Adrenal gland (tissue), 19 donors: ENCODE measurements at places on chromosomes 16 and 17. TPM values are rescaled to one million over a fixed set of nuclear protein-coding genes. Genes with fewer than 3 reads are reported as not detected.

Gene CCDC102A
- total RNA-seq, result 12.8 TPM

Gene CD300LB
- 0.28 TPM for total RNA-seq

Gene SLC52A1
- total RNA-seq, result not detected

Gene ZFP3
- 2.9 TPM for total RNA-seq

Gene PIK3R5
- 26.7 TPM for total RNA-seq

Gene KCNH4
- 0.41 TPM for total RNA-seq

Gene BRIP1
- total RNA-seq, result 0.26 TPM

Gene KIF18B
- total RNA-seq, result 1.6 TPM

Gene MEOX1
- total RNA-seq, result 0.34 TPM

- H3K4me3 ChIP-seq, result no peak overlapping the region
- no peaks in the 10 kb centered on the region for H3K36me3 ChIP-seq
- no peaks in the 10 kb centered on the region for H3K4me1 ChIP-seq
- H3K27ac ChIP-seq, result no peak overlapping the region
- no peak for DNase-seq
Measured at GRCh38 chr16:15961571-15962090, 12.2 kb downstream of the ABCC1 start.

GRCh38 chr17:6661464-6661848, 9.9 kb downstream of the C17orf100 start:
- H3K27ac ChIP-seq, result no peak overlapping the region
- DNase-seq, result no peak
- no peaks in the 10 kb centered on the region for H3K27me3 ChIP-seq
- H3K4me1 ChIP-seq, result no peaks in the 10 kb centered on the region

DNA sequence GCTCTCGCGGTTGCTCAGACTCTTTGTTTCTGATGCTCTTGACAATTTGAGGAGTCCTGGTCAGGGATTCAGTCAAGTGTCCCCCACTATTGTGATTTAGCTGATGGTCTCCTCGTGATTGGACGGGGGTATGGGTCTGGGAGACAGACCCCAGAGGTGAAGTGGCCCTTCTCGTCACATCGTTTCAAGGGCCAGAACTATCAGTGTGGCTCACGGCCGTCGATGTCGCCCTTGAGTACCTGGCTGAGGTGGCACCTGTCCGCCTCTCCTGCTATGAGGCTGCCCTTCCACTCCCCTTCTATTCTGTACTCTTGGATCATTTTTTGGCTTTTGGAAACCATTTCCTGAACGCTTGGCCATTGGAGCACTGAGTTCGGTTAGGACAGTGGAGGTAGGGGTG, 7.4 kb upstream of the MEAK7 start:
- no peak overlapping the region for H3K27ac ChIP-seq
- H3K4me1 ChIP-seq, result no peaks in the 10 kb centered on the region
- no peak for DNase-seq
- H3K27me3 ChIP-seq, result no peaks in the 10 kb centered on the region
- H3K4me3 ChIP-seq, result no peak overlapping the region

DNA sequence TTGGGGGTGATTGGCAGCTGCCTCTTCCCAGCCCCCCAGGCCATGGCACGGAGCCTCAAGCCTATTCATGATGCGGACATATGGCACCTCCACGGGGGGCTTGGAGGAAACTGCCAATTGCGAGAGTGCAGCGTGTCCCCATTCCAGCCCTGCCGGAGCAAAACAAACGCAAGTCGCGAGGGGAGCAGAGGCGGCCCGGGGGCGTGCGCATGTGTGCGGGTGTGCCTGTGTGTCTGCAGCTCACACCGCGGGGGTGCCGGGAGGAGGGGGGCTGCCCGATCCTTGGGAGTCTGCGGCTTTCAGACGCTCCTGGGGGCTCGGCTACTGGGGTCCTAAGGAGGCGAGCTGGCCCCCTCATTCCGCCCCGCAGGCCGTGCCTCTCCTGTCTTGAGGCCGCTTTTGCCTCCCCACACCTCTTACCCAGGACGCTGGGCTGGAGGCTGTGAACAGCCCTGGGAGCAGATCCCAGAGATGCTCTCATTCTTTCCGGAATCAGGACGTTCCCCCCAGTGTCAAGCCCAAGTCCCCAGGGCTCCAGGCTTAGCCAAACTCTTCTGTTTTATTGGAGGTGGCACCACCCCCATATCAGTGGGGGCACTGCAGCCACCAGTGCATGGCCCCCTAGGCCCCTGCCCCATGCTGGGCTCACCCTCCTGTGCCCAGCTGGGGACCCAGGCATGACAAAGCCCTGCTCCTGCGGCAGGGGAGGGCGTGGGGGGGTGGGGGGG, 29.1 kb downstream of the ENDOV start:
- H3K27ac ChIP-seq, result no peak overlapping the region
- no peak overlapping the region for H3K4me3 ChIP-seq
- H3K27me3 ChIP-seq, result no peaks in the 10 kb centered on the region
- peaks cover 22% of the 10 kb centered on the region for H3K4me1 ChIP-seq
- no peak for DNase-seq
- H3K36me3 ChIP-seq, result no peaks in the 10 kb centered on the region

DNA sequence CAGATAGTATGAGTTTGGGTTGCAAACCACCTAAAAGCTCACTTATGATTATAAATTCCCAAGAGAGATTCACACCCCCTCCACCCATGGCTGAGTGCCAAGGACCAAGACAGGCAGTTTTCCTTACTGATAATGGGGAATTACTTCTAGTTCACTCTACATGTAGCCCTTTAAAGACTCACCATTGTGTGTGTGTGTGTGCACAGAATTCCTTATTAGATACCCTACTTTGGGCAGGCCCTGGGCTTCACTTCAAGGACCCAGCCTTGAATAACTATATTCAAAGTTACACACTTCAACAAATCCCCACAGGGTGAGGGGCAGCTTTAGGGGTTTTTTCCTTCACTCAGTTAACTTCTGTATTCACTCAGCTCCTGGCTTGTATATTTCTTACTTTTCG, 143.5 kb downstream of the MYO1D start:
- H3K27me3 ChIP-seq, result no peaks in the 10 kb centered on the region
- H3K4me1 ChIP-seq, result no peaks in the 10 kb centered on the region
- no peaks in the 10 kb centered on the region for H3K36me3 ChIP-seq
- H3K27ac ChIP-seq, result no peak overlapping the region

DNA sequence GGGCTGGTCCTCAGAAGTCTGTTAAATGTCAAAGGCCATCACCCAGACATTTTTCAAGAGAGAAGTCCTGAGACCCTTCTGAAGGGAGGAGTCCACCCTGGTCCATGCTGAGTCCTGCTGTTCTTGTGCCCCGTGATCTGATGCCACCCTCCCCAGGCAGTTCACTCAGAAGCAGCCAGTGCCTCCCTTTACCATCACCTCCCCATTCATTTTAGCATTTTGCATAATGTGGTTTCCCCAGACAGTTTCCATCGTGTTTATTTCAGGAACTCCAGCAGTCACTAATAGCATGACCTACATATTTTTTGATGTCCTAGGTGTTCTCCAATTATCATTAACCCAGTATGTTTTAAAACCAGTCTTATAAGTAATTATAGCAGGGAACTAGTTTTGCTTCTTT, 353.0 kb upstream of the CDH5 start:
- H3K36me3 ChIP-seq, result no peaks in the 10 kb centered on the region
- no peaks in the 10 kb centered on the region for H3K4me1 ChIP-seq
- H3K4me3 ChIP-seq, result no peak overlapping the region
- H3K27me3 ChIP-seq, result no peaks in the 10 kb centered on the region
- no peak for DNase-seq

DNA sequence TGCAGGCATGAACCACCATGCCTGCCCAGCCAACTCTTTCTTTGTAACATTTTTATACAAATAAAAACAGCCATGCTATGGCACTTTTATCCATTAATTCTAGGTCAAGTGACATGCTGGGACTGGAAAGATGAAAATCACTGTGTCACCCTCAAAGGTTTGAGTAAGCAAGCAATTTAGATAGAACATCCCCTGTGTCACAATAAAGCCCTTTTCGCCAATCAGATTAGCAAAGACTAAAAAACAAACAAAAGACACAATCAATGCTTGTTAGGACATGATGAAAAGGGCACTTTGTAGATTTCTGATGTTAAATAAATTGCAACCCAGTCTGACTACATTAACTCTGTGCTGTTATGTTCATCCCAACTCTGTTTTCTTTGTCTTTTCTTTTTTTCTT, 26.4 kb downstream of the CHP2 start:
- no peak overlapping the region for H3K4me3 ChIP-seq
- H3K4me1 ChIP-seq, result no peaks in the 10 kb centered on the region
- no peaks in the 10 kb centered on the region for H3K36me3 ChIP-seq
- no peak overlapping the region for H3K27ac ChIP-seq
- peaks cover 11% of the 10 kb centered on the region for H3K27me3 ChIP-seq

- H3K4me1 ChIP-seq, result no peaks in the 10 kb centered on the region
- no peak overlapping the region for H3K27ac ChIP-seq
- no peak for DNase-seq
- H3K36me3 ChIP-seq, result no peaks in the 10 kb centered on the region
- H3K27me3 ChIP-seq, result no peaks in the 10 kb centered on the region
Measured at GRCh38 chr17:55341432-55341831, 76.7 kb downstream of the HLF start.

GRCh38 chr17:81484195-81484979, 28.2 kb downstream of the ACTG1 start:
- no peak overlapping the region for H3K27ac ChIP-seq
- H3K36me3 ChIP-seq, result no peaks in the 10 kb centered on the region
- DNase-seq, result peak; percentile 87
- peak overlapping the region; percentile 15 for H3K4me3 ChIP-seq

DNA sequence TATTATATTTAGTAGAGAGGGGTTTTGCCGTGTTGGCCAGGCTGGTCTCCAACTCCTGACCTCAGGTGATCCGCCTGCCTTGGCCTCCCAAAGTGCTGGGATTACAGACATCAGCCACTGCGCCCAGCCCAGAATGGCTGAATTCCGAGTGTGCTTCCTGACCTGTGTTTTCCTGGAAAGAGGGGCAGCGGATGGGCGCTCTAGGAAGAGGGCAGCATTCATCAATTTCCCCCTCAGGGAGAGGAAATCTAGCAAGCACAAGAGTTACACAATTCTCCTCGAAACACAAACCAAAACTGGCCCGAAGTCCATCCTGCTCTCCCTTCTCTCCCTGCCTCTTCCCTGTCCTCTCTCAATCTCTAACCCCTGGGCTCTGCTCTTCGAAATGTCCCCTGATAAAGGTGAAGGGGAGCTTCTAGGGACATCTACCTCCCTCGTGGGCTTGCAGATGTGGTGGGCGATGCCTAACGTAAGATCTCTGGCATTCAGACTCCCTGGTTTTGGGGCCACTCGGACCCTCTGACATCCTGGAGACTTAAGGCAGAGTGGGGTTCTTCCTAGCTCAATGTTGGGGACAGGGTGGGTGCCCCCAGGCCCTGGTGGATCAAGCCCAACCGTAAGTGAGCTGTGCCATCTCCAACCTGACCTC, 1.0 kb downstream of the IL27 start:
- no peak for DNase-seq
- H3K36me3 ChIP-seq, result no peaks in the 10 kb centered on the region
- no peak overlapping the region for H3K27ac ChIP-seq

- H3K4me3 ChIP-seq, result no peak overlapping the region
- peak; percentile 35 for DNase-seq
- no peaks in the 10 kb centered on the region for H3K4me1 ChIP-seq
- H3K36me3 ChIP-seq, result no peaks in the 10 kb centered on the region
- no peaks in the 10 kb centered on the region for H3K27me3 ChIP-seq
Measured at GRCh38 chr16:70267516-70267915, 15.8 kb upstream of the EXOSC6 start.

DNA sequence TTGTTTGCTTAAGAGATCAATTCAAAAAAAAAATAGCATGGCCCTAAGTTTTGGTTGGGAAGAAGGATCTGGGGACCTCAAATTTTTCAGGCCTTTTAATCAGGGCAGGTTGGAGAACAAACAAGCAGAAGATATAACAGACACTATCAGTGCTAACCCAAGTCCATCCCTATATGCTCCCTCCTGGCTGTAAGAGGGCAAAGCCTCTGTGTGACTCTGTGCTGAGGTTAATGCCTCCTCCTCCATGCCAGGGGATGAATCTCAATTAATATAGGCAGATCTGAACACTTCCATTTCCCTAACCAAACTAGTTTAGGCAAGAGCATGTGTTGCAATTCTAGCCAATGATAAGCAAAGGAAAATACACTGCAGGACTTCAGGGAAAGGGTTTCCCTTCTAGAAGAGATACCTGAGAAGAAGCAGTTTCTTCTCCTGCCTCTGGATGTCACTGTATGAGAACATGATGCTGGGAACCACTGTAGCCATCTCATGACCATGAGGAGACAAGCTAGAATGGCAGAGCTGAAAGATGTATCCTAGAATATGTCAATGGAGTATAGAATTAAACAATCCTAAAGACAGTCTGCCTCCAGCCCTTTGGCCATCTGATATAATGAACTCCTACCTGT, 76.0 kb downstream of the CHD9NB start:
- H3K4me3 ChIP-seq, result no peak overlapping the region
- no peaks in the 10 kb centered on the region for H3K4me1 ChIP-seq
- no peak overlapping the region for H3K27ac ChIP-seq
- no peak for DNase-seq

DNA sequence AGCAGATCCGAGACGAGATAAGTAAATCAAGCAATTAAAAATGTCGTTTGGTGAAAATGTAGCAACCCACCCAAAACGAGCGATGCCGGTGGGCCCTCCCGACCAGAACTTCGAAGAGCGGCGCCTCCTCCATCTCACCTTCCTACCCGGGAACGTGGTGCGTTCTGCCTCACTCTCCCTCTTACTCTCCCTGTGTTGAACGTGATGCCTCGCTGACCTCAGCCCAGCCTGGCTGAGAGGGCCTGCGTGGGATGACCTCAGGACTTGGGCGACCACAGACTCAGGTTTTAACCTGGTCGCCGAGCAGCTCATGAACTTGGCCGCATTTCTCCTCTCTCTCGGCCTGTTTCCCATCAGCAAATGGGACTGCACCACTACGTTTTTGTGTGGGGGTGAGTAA, 69.7 kb upstream of the RPL38 start:
- H3K4me1 ChIP-seq, result no peaks in the 10 kb centered on the region
- no peak overlapping the region for H3K27ac ChIP-seq
- DNase-seq, result no peak
- H3K4me3 ChIP-seq, result no peak overlapping the region

DNA sequence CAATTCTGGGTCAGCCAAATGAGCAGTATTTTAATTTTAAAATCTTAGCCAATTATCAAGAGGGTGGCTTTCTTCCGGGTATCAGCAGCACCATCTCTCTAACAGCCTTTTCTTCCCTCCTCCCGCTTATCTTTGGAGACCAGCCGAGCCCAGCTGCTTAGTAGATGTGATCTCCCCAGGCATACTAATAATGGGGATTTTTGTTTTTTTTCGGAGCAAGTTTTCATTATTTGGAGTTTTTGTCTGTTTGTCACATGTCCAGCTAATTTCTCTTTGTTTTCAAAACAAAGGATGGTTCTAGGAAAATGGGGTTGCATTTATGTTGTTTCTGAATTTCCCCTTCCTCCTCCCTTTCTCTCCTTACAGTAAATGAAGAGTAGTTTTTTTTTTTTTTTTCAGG, 170.5 kb upstream of the MPHOSPH6 start:
- no peaks in the 10 kb centered on the region for H3K36me3 ChIP-seq
- no peaks in the 10 kb centered on the region for H3K4me1 ChIP-seq
- DNase-seq, result no peak
